RWPE2 (cell line): ENCODE measurements at places on chromosomes 5 and 9.

GRCh38 chr5:139872851-139873794 is 77.5 kb downstream of the PSD2 start:
- no peak for DNase-seq

DNA sequence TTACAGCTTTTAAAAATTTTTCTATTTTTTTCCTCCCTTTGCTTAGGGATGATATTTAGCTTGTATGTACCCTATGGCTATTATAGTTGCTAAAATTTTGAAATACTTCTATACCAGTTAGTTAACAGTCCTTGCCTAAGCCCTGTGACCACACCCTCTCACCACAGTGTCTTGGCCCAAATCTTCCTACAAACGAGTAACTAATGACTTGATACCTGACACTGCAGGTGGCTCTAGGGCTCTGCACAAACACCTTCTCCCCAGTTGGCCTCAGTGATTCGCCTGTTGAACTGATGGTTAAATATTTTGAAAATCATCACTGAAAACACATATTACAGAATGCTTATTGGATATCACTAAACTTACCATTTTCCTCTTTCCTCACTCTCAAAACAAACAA is 449.6 kb upstream of the CHD1 start:
- DNase-seq: no peak

DNA sequence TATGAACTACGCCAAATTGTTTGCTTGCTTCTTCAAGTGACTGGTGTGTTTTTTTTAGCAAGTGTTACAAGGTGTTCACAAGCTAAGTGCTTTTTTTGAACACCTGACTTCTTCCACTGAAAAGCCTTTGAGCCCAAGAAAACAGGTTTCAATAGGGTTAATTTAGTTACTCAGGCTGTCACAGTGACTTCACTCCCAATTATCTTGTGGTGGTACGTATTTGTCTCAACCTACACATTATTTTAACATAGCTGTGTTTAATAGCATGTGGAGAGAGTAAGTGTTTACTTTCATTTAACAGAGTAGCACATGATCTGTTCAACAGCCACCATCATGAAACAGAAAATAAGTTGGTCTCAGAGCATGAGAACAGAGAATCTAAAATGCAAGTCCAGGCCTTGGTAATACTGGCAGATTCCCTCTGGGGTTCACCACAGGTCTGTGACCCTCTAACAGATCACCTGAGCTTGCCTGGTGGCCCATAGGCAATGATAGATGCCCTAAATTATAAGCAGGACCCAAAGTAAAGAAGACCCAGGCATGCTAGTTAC is 267.7 kb upstream of the SMARCA2 start:
- no peak for DNase-seq

DNA sequence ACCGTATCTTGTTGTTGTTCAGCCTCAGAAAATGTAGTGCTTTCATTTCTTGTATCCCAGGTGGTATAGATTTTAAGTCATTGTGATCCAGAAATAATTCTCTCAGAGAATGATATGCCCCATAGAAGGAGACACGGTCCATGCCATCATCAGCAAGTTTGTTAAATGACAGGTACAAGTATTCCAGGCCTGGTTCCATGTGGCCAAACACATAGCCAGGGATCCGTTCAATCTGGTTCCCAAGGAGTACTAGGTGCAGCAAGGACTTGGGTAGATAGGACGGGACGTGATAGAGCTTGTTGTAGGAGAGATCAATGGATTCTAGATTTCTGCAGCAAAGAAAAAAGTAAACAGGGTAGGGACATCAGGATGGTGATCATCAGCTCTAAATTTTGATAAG is 18.4 kb upstream of the ASPN start:
- DNase-seq: no peak

DNA sequence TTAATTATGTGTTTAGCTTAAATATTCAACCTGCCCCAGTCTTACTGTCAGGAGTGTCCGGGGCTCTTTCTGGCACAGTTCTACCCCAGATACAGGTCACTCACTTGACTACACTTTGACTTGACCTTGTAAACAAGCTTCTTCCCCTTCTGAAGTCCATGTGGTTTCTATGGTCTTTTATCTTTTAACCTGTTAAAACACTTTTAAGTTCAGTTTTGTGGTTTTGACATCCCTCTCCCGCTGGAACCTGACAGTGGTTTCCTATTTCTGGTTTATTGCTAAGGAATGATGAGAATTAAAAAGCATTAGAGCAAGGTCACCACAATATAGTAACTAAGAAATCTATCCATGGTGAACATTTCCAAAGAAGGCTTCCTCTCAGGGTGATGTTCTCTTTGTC is 300.1 kb downstream of the TMEM167A start:
- no peak for DNase-seq
